ENCODE measurements at places on chromosomes 5 and 9.

DNA sequence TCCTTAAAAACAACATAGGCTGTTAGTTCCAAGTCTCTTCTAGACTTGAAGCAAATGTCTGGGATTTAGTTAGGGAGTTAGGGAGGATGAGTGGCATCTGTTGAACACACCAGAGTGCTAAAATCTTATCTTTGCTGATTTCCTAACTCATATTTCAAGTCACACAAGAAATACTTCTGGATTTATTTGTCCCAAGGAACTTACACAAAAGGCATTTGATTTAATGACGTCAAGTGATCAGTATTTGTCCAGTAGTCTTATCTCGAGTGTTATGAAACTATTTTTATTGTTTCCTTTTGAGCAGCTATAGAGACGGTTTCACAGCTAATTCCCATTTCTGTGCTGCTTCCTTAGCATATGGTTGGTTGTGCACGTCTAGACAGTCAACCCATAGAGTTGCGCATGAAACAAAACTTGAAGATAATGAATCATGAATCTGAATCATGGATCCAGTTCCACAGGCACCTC, 140.5 kb upstream of the TUT7 start:
- no peak for DNase-seq

DNA sequence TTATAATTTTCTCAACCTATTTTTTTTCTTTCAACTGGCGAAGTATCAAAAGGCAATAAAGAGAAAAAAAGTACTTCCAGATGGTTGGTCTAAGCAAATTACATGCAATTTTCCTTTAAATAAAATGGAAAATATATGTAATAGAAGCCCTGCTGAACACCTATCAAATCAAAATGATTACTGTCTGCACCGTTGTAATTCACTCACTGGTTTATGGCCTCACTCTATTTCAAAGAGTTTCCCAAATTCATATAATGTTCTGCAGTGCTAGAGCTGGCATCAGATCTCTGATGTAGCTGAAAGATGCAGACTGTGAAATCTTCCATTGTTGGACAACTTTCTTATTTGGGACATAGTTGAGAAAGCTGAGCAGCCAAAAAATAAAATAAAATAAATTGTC, 130.3 kb downstream of the SEMA5A start:
- no peak for DNase-seq

DNA sequence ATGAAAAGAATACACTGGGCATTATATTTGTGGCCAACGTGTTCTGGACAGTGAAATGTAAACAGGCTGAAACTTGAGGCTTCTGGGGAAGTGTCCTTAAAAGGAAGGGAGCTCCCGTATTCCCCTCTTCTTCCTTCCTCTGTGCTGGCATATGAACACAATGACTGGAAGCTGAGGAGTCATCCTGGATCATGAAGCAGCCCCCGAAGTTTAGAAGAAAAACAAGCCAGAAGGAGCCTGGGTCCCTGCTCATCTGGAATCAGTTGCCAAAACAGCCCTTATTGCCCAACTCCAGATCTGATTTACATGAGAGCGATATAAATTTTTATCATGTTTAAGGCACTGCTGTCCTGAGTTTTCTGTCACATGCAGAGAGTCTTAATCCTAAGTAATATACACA, 65.4 kb upstream of the SLC1A1 start:
- no peak for DNase-seq

GRCh38 chr5:7047511-7048261, 334.5 kb downstream of the TENT4A start:
- peak; percentile 69 for DNase-seq

DNA sequence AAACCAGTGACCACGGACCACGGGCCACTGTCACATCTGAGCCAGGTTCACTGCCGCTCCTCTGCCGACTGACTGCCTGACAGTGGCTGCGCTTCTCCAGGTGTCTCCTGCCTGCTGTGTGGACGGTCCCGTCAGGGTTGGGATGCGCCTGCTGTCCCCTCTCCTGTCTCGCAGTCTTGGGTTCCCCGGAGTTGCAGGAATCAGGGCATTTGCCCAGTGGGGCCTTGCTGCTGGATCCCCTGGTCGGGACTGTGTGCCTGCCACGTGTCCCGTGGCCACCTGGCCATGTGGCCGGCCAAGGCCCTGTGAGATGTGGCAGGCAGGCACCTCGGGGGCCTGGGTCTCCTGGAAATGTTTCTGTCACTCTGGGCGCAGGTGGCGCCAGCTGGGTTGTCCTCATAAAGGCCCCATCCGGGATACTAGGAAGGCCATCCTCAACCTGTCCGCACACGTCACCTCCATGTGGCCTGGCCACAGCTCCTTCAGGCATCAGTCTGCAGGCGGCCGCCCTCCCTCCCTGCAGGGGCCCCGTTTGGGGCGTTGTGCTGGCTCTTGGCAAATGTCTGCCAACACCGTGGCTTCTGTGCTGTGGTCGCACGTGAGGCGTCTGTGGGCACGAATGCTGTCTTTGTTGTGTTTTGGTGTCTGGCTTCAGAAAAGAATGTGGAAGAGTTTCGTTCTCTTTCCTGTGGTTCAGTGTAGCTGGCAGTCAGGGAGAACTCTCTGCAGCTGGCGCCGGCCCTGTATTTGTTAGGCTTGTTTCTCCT, 6.4 kb upstream of the TOR4A start:
- no peak for DNase-seq

DNA sequence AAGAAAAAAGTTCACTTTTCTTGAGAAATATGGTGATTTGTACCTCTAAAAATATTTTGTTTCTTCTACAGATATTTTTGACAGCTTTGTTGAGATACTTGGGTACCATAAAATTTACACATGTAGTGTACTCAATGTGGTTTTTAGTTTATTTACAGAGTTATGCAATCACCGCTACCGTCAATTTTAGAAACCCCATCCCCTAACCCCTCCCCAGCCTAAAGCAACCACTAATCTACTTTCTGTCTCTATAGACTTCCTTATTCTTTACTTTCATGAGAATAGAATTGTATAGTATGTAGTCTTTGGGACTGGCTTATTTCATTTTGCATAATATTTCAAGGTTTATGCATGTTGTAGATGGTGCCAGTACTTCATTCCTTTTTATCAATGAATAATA, 45.0 kb upstream of the TDRD7 start:
- DNase-seq, result no peak

DNA sequence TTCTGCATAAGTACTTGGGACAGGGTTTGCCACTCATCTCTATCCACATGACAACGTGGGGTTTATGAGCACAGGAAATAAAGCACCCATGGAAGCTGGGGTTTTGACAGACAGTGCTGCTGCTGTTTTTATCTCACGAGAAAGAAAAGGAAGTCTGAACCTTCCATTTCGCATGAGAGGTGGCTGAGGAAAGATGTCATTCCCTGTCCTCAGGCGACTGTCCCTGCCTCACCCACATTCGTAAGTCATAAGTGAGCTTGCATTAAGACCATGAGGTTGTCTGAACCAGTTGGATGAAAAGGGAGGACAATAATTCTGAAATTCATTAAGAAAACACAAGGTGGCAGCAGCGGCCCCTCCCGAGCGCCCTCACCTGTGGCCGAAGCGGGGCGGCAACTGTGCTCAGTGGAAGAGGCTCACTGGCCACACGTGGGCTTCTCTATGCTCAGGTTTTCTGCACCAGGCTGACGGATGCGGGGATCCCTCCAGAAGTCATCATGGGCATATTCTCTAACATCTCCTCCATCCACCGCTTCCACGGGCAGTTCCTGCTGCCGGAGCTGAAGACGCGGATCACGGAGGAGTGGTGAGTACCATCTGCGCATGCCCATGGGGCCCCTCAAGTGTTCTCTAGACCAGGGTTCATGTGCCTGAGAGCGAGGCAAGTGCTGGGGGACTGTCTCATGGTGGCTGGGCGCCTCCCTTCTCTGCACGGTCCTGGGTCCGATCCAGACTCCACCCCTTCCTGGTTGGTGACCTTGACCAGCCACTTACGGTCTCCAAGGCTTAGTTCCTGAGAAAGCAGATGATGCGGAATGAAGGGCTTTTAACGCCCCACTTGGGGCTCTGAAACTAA, 54.7 kb upstream of the SUSD3 start:
- DNase-seq, result no peak

- no peak for DNase-seq
Observed at GRCh38 chr9:615756-616155, 225.7 kb upstream of the DMRT1 start.
